CD4-positive, alpha-beta T cell (primary cell): ENCODE measurements at places on chromosomes 7 and 10. TPM values are rescaled to one million over a fixed set of nuclear protein-coding genes. Genes with fewer than 3 reads are reported as not detected.

The C7orf33 gene
- total RNA-seq, result not detected

DNA sequence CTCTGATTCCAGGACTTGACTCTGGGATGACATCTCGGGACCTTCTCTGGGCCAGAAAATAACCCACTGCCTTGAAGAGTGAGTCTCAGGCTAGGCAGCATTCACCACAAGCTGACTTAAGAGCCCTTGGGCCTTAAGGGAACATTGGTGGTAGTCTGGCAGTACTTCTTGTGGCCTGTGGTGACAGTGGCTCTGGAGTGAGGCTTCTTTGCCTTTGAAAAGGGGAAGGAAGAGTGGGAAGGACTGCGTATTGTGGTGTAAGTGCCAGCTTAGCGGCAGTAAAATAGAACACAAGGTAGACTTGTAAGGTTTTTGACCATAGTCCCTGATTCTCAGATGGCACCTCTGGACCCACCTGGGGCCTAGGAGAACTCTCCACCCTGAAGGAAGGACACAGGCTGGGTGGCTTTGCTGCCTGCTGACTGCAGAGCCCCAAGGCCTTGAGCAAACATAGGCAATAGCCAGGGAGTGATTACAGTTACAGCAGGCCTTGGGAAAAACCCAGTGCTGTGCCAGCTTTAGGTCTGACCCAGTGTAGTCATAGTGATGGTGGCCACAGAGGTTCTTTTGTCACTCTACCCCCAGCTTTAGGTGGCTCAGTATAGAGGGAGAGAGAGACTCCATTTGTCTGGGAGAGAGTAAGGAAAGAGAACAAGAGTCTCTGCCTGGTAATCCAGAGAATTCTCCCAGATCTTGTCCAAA is 483.9 kb downstream of the SH2D4B start:
- DNase-seq, result peak; percentile 5

- no peak for DNase-seq
Measured at GRCh38 chr10:32357056-32357735, 10.2 kb upstream of the EPC1 start.

- DNase-seq, result no peak
Measured at GRCh38 chr7:48182718-48183369, 11.6 kb downstream of the ABCA13 start.

DNA sequence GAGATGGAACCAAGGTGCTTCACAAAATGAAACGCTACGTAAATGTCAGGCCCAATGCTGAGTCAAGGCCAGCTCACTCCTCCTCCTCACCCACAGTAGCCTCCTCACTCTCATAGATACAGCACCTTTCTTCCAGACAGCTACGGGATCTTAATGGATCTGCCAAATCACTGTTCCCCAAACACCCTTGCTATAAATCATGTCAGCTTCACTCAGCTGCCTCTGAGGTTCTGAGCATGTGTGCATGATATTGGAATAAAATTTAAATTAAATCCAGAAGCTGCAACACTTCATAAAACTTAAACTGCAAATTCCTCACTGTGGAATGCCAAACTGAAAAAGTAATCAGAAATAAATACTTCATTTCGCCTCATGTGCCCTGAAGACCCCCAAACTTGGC is 14.7 kb upstream of the CPXM2 start:
- DNase-seq, result no peak

DNA sequence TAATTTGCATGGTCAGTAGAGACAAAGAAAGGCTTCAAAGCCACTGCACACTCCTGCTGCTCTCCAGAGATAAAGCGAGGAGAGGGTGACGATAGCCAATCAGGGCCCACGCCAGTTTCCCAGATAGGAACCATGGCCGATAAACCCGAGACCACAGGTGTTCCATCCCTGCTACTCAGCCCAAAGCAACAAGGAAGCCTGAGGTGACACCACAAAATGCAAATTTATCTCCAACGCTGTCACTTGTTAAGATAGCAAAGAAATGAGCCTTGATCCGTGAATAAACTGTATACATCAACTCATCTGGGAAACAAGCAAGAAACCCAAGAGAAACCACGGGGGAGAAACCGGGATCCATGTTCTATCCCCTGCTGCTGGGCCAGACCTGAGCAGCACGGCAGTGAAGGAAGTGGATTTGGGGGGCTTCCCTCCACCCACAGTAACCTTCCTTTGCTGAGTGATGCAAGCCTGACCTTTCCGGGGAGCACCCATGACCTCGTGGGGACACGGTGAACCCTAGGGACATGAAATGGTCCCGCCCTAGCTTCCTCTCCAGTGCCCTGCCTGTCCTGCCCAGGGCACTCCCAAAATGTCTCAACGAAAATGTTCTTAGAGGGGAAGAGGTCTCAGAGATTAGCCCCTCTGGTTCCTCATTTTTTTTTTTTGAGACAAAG is 164.6 kb downstream of the PTPRN2 start:
- no peak for DNase-seq

GRCh38 chr7:78746301-78746700 is 707.2 kb downstream of the MAGI2 start:
- no peak for DNase-seq

GRCh38 chr10:124624466-124624865 is 119.7 kb downstream of the FAM53B start:
- no peak for DNase-seq

DNA sequence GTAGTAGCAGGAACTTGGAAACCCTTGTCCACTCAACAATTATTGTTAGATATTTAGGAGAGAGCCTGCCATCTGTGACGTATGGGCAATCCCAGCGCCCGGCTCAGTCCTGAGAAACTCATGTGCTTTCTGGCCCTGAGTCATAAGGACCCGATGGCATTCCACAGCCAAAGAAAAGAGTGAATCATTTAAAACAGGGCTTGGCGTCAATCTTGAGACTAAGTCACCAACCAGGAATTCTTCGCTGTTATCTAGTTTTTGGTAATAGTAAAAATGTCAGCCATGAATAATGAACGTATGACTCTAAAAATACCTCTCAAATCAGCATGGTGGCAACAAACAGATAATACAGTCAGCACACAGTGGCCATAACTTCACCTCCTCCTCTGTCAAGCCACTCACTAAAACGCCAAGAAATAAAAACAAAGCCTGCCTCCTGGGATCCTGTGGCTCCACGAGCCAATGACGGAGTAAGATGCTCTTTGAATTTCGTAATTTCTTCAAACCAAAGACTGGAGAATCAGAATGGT is 140.8 kb downstream of the ADAM12 start:
- DNase-seq, result no peak

- no peak for DNase-seq
Measured at GRCh38 chr10:33401300-33401699, 66.8 kb upstream of the NRP1 start.

The NAT16 gene
- not detected for total RNA-seq

GRCh38 chr7:122298131-122298530 is 6.4 kb downstream of the FEZF1 start:
- DNase-seq, result no peak

DNA sequence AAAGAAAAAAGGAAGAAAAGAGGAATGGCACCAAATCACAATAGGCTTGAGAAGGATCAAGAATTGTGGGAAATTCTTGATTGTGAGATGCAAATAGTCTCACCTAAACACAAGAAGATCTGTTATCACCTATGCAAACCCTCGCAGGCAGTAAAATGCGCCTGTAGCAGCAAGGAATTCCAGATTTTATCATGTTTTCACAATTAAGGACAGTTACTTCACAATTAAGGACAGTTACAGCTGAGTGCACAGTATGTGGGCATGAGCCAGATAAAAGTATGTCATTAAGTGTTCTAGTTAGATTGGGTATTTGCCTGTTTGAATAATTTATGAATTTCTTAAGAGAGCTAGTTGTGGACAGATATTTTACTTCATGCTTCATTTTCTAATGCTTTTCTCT is 336.2 kb downstream of the CDC14C start:
- DNase-seq, result no peak

- no peak for DNase-seq
Measured at GRCh38 chr7:45084336-45084735, 4.4 kb downstream of the NACAD start.

DNA sequence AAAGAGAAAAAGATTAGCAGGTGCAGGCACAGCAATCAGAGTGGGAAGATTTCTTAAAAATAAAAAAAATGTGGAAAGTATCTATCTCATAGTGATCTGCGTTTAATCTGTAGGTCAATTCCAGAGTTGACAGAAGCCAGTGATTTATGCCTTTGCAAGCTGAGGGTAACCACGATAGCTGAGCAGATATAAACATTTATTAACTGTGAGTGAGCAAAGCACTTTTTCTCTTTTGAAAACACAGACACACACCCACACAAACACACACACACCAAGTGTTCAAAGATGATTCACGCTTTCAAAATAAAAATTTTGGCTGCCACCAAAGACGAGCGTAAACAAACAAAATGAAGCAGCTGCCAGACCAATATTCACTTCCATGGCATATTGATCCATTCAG is 243.2 kb upstream of the SLC26A5 start:
- DNase-seq, result no peak

- no peak for DNase-seq
Measured at GRCh38 chr10:117652228-117653169, 110.0 kb downstream of the EMX2 start.
